Left lung (tissue), 14 donors: ENCODE measurements at places on chromosomes 13 and 19. TPM values are rescaled to one million over a fixed set of nuclear protein-coding genes. Genes with fewer than 3 reads are reported as not detected.
A peak's percentile ranks its signal among the peaks of the same experiment; 100 is the strongest.

Gene RETN
- polyA plus RNA-seq, result 1.9 TPM

Gene TMEM38A
- polyA plus RNA-seq, result 4.8 TPM

Gene ADAMTSL5
- polyA plus RNA-seq, result 0.48 TPM

Gene ZNF254
- polyA plus RNA-seq, result 41.8 TPM

Gene ZNF221
- 9.4 TPM for polyA plus RNA-seq

Gene PCDH17
- 17.3 TPM for polyA plus RNA-seq

Gene ANKLE1
- 1.2 TPM for polyA plus RNA-seq

Gene NRTN
- polyA plus RNA-seq, result 1.9 TPM

Gene IGFL3
- polyA plus RNA-seq, result not detected

Gene SLC10A2
- 10.4 TPM for polyA plus RNA-seq

Gene MTUS2
- polyA plus RNA-seq, result 0.64 TPM

Gene GARIN5A
- 3.6 TPM for polyA plus RNA-seq

Gene KEAP1
- 74.4 TPM for polyA plus RNA-seq

Gene PSG2
- polyA plus RNA-seq, result not detected

Gene ALKBH7
- polyA plus RNA-seq, result 34.2 TPM

Gene LPAR2
- polyA plus RNA-seq, result 43.3 TPM

Gene CPB2
- 0.17 TPM for polyA plus RNA-seq

DNA sequence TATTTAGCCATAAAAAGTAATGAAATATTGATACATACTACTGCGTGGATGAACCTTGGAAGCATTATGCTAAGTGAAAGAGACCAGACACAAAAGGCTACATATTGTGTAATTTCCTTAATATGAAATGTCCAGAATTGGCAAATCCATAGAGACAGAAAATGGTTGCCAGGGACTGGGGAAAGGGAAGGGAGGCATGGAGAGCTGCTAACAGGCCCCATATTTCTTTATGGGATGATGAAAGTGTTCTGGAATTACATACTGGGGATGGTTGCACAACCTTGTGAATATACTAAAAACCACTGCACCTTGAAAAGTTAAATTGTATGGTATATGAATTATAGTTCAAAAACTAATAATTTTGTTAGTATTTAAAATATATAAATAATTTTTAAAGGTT lies 3.6 kb downstream of the IFT88 start:
- no peak for DNase-seq

GRCh38 chr13:32829269-32829668 lies 187.0 kb upstream of the KL start:
- no peak for DNase-seq

GRCh38 chr19:12596927-12597548 lies 13.6 kb downstream of the ZNF490 start:
- DNase-seq, result peak; percentile 59

DNA sequence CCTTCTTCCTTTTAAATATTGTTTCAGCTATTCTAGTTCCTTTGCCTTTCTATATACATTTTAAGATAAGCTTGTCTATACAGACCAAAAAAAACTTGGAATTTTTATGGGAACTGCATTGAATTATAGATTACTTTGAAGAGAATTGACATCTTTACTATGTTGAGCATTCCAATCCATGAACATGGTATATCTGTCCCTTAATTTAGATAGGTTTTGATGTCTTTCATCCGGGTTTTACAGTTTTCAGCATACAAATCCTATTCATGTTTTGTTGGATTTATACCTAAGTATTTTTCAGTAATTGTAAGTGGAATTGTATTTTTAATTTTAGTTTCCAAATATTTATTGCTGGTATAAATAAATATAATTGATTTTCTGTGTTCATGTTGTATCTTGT lies 12.2 kb upstream of the IFNL1 start:
- DNase-seq, result no peak

- DNase-seq, result no peak
These were observed 340.4 kb upstream of the PCDH20 start for GRCh38 chr13:61756031-61756430.

- DNase-seq, result no peak
These were observed 139.5 kb upstream of the SPACA7 start for GRCh38 chr13:112236539-112237197.

DNA sequence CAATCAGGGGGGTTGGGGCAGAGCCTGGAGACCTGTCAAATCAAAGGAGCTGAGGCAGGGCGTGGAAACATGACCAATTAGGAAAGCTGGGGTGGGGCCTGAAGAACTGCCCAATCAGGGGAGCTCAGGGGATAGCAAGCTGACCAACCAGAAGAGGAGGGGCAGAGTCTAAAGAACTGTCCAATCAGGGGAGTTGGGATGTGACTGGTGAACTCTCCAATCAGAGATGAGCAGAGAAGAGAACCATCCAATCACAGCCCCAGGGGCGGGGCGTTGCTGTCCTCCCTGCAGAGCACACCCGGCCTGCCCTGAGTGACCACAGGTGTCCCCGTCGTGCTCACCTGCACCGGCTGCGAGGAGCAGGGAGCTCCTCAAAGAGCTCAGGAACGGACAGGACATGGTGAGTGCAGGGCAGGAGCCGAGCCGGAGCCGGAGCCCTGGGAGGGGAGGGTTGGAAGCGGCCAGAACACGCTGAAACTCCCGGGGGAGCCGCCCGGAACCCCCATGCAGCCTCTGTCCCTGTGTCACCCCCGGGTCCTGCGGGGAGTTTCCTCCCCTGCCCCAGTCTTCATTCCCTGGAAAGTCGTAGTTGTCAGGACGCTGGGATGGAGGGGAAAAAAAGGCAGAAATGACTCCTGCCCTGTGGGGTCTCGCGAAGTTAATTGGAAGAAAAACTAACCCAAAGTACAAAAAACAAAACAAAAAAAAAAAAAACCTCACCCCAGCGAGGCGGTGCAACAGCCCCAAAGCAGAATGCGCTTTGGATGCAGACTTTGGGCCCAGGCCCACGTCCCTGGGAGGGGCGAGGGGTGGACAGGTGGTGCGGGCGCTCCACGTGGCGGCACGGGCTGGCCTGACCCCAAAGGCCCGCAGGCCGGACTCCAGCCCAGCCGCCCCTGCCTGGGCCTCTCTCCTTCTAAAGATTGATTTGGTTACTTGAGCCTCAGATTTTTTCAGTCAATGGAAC lies at the start of gene ZNF556:
ZNF556 (plus strand) TSS at position 311 of the 967 bp plus-strand sequence; CDS start at position 398, 87 bp downstream.
- no peak for DNase-seq

DNA sequence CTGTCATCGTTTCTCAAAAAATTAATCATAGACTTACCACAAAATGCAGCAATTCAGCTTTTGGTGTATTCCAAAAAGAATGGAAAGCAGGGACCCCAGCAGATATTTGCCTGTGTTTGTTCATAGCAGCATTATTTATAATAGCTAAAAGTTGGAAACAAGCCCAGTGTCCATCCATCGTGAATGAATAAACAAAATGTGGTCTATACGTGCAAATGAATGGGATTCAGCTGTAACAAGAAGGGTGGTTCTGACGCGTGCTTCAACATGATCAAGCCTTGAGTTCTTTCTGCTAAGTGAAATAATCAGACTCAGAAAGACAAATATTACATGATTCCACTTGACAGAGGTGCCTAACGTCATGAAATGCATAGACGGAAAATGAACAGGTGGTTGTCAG lies 36.4 kb downstream of the PSG11 start:
- DNase-seq, result no peak

- DNase-seq, result no peak
These were observed 2.1 kb downstream of the ZNF709 start for GRCh38 chr19:12482509-12482886.

GRCh38 chr19:53898166-53898565 lies 10.9 kb upstream of the CACNG7 start:
- no peak for DNase-seq

DNA sequence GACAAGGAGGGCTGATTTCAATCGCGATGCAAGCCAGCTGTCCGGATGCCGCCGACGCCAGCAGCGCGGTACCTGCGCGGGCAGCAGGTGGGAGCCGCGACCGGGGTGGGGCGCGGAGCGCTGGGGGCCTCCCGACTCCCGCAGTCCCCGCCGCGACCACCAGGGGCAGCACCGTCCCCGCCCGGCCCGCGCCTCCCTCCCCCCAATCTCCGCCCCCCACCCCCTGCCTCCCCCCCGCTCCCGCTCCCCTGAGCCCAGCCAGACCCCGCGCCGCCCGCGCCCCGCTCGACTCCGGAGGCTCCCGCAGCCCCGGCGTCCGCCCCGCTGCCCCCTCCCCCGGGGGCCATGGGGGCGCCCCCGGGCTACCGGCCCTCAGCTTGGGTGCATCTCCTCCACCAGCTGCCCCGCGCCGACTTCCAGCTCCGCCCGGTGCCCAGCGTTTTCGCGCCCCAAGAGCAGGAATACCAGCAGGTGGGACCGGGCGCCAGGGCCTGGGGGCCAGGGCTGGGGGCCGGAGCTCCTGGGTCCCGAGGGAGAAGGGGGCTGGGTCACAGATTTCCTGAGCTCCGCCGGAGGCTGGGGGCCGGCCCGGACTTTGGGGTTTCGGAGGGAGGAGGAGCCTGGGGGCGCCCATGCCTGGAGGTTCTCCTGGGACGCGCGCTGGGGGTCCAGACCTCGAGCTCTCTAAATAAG lies at the start of gene TTYH1:
TTYH1 (plus strand) TSS at position 257 of the 693 bp plus-strand sequence; CDS start at position 346, 89 bp downstream.
- no peak for DNase-seq

GRCh38 chr13:35909837-35910540 lies 221.2 kb downstream of the DCLK1 start:
- DNase-seq, result no peak

DNA sequence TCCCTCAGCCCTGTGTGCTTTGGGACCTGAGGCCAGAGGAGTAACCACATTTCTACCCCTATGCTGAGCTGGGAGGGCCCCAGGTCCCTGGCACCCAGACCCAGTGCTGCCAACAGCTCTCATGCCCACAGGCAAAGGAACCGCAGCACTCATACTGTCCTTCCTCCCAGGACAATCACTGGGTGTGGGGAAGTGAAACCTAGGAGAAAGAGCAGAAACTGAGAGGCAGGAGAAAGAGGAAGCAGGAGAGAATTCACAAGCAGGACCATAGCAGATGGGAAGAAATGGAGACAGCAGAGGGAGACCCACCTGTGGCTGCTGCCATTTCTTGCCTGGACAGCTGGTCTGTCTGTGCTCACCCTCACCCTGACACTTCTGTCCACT lies 18.9 kb downstream of the CCDC97 start:
- DNase-seq, result no peak

GRCh38 chr13:60976367-60976766 lies 439.3 kb downstream of the PCDH20 start:
- DNase-seq, result no peak

- DNase-seq, result peak; percentile 86
These were observed 1.5 kb downstream of the GPC6 start for GRCh38 chr13:93227878-93228642.

DNA sequence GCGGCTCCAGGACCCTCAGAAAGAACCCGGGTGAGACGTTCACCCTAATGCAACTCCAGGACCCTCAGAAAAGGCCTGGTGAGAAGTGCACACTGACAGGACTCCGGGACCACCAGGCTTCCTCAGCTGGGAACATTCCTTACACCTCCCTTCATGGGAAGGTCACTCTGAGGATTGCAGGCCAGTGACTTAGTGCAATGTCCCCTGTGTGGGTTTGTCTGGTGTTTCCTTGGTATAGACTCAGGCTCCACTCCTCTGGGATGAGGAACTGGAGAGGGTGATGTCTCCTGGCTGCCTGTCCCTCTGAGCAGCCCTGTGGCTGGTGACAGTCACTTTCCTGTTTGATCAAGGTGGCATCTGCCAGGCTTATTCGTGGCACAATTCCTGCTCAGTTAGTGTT lies 49.7 kb downstream of the TEX29 start:
- DNase-seq, result no peak

DNA sequence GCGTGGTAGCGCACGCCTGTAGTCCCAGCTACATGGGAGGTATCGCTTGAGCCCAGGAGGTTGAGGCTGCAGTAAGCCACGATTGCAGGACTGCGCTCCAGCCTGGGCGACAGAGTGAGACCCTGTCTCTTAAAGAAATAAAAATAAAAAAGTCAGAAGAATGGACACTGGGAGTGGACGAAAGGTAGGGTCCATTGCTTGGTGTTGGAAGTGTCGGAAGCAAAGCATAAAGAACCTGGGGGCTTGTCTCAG lies 392 bp upstream of the ARHGAP33 start:
- no peak for DNase-seq

- DNase-seq, result no peak
These were observed 24.2 kb downstream of the EPN1 start for GRCh38 chr19:55699221-55699620.

DNA sequence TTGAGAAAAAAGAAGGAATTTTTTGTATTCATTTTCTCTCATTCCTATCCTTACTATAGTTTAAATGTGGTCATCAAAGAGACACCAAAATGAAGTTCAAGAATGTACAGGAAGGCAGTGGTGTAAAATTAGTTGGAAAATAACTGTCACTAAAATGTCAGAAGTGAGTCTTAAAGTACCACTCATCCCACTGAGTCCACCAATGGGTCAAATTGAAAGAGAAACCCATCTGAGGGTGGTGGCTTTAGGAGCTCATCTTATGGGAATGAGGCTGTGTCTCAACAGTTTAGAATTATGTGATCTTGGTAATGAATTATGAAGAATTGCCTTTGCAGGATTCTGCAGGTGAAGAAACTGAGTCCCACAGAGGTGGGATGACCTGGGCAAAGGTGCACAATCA lies 403.5 kb downstream of the FGF9 start:
- no peak for DNase-seq

- DNase-seq, result no peak
These were observed 25.0 kb downstream of the SERP2 start for GRCh38 chr13:44398606-44399005.

- no peak for DNase-seq
These were observed 437.6 kb upstream of the ARGLU1 start for GRCh38 chr13:107005577-107005976.

GRCh38 chr13:49374585-49375290 lies 69.1 kb downstream of the CAB39L start:
- no peak for DNase-seq

DNA sequence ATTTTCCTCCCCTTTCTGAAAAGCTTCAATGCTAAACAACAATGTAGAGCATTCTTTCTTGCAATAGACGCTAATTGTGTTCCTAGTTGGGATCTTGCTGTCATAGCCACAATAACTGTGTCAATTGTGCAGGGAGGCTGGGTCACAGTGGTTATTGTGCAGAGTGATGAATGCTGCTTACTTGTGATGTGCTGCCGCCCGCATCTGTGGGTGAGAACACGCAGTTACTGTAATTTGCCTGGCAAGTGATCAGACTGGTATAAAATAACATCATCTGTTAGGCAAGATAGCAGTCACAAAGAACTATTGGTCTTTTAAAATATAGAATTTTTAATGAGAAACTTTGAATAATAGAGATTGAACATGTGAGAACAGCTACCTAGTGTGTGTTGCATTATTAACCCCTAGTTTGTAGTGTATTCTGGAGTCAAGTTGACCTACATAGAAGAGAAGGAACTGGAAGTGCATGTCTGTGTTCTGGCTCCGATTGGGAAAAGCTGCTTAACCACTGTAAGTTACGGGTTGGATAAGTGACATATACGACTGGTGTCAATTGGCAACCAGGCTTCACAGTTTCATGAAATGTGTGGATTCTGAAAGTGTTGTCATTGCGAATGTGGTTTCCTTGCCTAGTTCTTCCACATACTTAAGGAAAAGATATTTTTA lies 43.6 kb downstream of the SLAIN1 start:
- DNase-seq, result no peak

- no peak for DNase-seq
These were observed 5.0 kb upstream of the CDX2 start for GRCh38 chr13:27973961-27974662.

- DNase-seq, result no peak
These were observed 6.5 kb upstream of the LILRB2 start for GRCh38 chr19:54287456-54287855.

GRCh38 chr19:48418317-48419064 lies 25.0 kb downstream of the GRIN2D start:
- DNase-seq, result peak; percentile 15

GRCh38 chr19:58536852-58537798 lies 6.7 kb upstream of the TRIM28 start:
- DNase-seq, result no peak
